ENCODE measurements at places on chromosomes 1 and 21. TPM values are rescaled to one million over a fixed set of nuclear protein-coding genes. Genes with fewer than 3 reads are reported as not detected.

AGL gene
- 21.6 TPM for total RNA-seq

NCAM2 gene
- total RNA-seq: 0.13 TPM

OR10Z1 gene
- not detected for total RNA-seq

TADA1 gene
- 15.2 TPM for total RNA-seq

TMEM240 gene
- total RNA-seq: 0.49 TPM

PODN gene
- total RNA-seq: 0.11 TPM

GIPC2 gene
- total RNA-seq: 0.08 TPM

OR2T35 gene
- 0.49 TPM for total RNA-seq

NGF gene
- total RNA-seq: not detected

PKLR gene
- total RNA-seq: 0.13 TPM

MROH9 gene
- not detected for total RNA-seq

CR2 gene
- 67.3 TPM for total RNA-seq

MLLT11 gene
- total RNA-seq: 7.0 TPM

C8A gene
- 0.19 TPM for total RNA-seq

FHAD1 gene
- total RNA-seq: 0.80 TPM

PLEKHN1 gene
- 0.43 TPM for total RNA-seq

SHISAL2A gene
- total RNA-seq: 0.56 TPM

FALEC gene
- not detected for total RNA-seq

RPTN gene
- not detected for total RNA-seq

CACHD1 gene
- 0.05 TPM for total RNA-seq

GPR52 gene
- total RNA-seq: 5.6 TPM

RGS18 gene
- not detected for total RNA-seq

KIF26B gene
- 11.6 TPM for total RNA-seq

FNDC5 gene
- total RNA-seq: not detected

MMP23B gene
- total RNA-seq: 0.74 TPM

PLEKHA6 gene
- total RNA-seq: 0.69 TPM

TCHHL1 gene
- not detected for total RNA-seq

HEYL gene
- not detected for total RNA-seq
